NCI-H510A treated with DMSO at 0.1 percent for 48 hours (cell line): ENCODE measurements at places on chromosomes 2 and 18.

- DNase-seq, result no peak
Measured at GRCh38 chr2:103401621-103402020, 639.8 kb downstream of the TMEM182 start.

DNA sequence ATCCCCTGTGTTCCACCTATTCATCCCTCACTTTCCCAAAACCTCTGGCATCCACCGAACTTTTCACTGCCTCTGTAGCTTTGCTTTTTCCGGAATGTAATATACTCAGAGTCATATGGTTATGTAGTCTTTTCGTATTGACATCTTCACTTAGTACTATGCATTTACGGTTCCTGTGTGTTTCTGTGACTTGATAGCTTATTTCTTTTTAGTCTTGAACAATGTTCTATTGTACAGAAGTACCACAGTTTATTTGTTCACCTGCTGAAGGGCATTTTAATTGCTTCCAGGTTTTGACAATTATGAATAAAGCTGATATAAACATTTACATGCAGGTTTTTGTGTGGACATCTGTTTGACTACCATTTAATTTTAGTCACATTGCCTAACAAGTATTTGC, 154.7 kb upstream of the DOK6 start:
- peak; percentile 86 for DNase-seq

- DNase-seq, result peak; percentile 73
Measured at GRCh38 chr2:106961328-106961727, 75.4 kb upstream of the ST6GAL2 start.

DNA sequence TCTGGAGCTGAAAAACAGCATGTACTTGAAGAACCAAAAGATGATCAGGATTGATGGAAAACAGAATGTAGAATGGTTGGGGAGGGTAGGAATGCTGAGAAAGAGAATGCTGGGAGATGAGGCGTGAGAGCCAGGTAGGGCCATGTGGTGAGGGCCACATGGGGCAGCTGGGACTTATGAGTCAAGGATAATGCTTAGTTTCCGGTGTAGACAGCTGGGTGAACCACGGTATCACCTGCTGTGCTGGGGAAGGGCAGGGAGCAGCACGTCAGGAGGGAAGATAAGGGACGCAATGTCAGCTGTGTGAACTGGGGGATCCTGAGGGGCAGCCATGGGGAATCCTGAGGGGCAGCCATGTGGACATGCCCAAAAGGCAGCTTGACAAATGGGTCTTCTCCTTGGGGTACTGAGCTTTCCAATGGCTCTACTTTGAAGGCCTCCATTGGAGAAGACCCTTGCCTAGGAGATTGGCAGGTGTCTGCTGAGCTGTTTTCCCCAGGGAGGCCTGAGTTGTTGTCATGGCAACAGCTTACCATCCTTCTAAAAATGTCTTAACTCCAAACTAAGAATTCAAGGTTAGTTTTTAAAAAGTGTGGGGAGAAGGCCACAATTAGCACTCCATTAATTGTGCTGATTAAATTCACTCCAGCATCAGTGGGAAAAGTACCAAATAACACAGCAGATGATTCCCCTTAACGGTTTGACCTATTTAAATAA, 51.1 kb downstream of the MTHFD2 start:
- no peak for DNase-seq

DNA sequence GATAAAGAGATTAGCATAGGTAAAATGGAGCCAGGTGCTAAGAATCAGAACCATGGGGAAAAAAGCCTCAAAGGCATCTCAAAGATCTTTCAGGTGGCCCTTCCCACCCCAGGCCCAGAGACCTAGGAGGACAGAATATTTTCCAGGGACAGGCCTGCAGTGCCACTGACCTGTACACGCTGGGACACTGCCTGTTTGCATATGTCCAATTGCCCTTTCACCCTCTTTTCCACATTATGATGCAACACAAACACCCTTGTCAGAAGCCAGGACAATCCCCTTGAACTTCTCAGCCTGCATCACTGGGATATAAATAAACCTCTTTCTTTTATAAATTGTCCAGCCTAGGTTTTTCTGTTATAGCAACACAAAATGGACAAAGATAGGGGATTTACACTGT, 419.1 kb downstream of the TRIB2 start:
- DNase-seq, result no peak

GRCh38 chr2:28366496-28367282, 26.0 kb upstream of the FOSL2 start:
- no peak for DNase-seq

DNA sequence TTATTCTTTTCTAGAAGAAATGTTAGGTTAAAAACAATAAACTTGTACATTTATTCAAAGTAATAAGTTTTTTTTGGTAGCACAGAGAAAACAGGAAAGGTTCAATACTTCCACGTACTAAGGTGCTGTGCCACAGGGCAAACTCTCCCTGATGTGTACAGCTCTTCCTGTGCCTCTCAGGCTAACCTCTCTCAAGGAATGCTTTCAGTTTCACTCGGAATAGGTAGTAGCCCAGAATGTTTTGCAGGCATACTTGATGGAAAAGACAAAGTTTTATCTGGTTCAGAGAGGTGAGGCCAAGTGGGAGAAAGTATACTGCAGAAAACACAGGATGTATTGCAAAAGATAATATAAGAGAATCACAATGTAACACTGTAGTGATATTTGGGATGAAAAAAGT, 171.0 kb upstream of the ZFP36L2 start:
- no peak for DNase-seq

DNA sequence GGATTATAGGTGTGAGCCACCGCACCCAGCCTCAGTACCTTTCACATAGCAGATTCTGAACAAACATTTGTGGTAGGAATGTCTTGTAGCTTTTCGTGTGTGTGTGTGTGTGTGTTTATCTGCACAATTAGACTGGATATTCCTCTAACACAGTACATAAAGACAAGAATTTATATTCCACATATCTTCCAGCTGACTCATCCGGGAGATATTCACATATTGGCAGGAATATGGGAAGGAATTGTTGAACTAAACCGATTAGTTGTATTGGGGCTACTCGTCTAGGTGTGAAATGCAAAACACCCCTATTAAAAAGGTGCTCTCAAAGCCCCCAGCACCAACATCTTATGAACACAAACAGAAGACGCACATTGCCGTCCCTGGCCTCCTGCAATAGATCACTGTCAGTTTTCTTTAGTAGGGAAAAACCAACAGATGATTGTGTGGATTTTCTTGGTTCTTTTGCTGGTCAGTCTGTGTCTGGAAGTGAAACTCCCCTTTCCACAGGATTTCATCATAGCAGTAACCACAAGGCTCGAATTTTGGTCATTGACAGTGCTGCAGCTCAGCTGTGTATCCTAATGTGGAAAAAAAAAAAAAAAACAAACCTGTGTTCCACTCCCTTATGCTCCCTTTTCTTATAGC, 208.5 kb upstream of the ACVR2A start:
- DNase-seq, result no peak

DNA sequence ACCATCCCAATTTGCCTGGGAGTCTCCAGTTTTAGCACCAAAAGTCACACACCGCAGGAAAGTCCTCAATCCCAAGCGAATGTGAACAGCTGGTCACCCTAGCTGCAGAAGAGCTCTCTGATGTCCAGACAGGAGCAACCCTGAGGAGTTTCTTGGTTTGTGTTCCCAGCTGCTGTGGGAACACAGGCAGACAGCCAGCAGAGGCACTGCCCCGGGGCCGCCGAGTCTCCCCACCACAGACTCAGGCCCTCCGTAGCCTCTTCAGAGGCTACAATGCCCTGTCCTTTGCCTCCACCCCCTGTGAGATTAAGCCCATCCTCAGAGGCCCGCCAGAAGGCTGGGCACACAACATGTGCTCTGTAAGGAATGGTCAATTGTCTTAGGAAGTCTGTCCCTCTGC, 111.5 kb downstream of the TTC32 start:
- DNase-seq, result no peak

DNA sequence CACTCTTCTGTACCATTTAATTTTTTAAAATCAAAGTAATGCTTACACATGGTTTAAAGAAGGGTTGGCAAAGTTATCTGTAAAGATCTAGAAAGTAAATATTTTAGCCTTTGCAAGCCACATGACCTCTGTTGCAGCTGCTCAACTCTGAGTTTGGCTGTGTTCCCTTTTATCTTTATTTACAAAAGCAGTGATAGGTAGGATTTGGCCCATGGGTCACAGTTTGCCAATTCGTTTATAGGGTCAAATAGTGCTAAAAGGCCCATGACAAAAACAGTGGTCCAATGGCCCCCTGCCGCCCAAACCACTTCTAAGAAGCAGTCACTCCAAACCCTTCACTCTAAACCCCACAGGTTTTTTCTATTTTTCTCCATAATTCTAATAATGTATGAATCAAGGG, 124.8 kb downstream of the PARD3B start:
- no peak for DNase-seq

- no peak for DNase-seq
Measured at GRCh38 chr2:44778671-44779476, 162.6 kb upstream of the SIX3 start.

- DNase-seq, result no peak
Measured at GRCh38 chr18:50909261-50909660, 30.3 kb downstream of the ME2 start.

DNA sequence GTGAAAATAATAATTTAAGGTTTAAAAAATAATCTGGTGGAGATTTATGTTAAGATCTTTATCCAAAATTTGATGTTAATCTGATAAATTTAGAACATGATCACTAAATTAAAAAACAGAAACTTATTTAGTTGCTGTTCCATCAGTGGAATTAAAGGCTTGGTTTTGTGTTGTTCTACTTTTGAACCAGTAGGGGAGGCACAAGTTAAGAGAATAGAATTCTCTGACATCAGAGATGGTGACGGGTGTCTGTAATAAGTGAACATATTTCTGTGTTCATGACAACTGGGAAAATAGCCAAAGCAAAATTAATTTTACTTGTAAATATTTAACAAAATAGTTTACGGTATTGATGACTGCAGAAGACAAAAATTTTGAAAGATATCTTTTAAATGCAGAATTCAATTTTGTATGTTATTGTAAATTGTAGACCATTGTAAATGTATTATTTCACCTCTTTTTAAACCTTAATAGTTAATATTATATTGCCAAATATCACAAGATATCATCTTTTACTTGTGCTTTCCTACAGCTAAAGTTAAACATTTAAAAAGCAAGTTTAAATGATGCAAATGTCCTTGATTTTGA, 106.0 kb downstream of the UBR3 start:
- DNase-seq, result peak; percentile 85

DNA sequence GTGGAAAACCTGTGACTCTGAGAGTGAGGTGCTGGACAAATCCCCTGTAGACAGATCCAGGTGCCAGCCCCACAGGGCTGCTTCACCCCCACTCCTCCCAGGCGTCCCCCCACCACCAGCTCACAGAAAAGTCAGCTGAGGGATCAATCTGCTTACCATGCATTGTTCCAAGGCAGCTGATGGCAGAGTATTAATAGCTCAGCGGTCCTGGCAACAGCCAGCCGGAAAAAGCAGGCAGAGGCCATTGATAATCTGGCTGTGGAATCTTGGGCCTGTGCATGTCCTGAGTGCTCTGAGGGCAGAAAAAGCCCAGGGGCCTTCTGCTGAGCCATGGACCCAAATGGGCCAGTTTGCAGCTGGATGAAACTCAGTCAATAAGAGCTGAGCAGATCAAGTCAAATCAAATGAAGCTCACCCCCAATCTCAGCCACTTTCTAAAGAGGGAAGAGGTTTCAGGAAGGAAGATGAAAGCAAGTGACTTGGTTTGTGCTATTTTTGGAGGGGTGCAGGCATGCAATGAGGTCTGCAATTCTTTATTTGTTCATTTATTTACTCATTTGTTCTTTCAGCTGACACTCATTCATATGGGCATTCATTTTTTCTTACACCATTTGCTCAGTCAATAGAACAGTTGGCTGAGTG, 63.4 kb downstream of the GYPC start:
- no peak for DNase-seq

- peak; percentile 24 for DNase-seq
Measured at GRCh38 chr2:96259497-96259921, 6.3 kb downstream of the TMEM127 start.

GRCh38 chr2:64612575-64613195, 41.0 kb downstream of the SERTAD2 start:
- no peak for DNase-seq

- no peak for DNase-seq
Measured at GRCh38 chr2:6325616-6326015, 540.1 kb downstream of the CMPK2 start.

GRCh38 chr18:22946217-22946616, 13.1 kb downstream of the RBBP8 start:
- no peak for DNase-seq

DNA sequence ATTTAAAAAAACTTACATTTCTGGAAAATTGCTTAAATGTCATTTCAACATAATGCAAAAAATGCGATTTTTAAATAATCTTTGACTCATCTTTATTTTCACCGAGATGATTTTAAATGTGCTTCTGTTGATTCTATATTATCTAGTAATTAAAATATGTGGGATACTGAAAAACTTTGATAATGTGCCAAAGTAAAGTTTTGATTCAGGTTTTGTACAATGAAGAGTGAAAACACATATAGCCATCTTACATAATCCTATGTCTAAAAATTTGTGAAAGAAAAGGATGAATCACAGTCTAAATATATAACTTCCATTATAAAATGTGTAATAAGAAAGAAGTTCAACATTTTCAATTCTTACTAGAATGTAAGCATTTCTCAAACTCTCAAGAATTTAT, 204.3 kb upstream of the ZC3H15 start:
- DNase-seq, result no peak

DNA sequence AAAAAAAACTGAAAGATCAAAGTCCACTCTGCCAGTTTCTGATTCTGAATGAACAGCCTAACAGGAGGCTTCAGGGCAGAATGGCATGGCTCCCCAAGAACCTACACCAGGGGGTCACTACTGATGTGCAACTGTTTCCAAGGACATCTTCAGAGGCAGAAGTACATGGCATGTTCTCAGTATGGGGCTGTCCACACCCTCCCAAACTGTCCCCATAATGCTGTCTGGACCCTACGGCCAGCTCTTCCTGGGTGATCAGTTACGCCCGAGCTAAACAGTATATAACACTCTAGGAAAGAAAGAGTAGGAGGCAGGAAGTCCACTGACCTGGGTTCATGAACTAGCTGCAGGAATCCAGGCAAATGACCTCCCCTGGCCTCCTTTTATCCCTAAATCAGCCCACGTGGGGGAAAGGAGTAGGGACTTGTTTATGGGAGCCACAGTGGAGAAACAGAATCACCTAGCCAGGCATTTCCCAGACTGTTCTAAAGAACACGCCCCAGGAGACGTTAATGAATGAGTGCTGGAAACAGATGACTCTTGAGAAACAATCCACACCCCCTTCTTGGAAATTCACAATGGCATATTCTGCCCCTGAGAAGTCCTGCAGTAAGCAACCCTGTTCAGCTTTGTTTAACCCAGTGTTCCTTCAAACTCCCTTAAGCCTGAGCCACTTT, 2.5 kb downstream of the TMBIM1 start:
- no peak for DNase-seq

GRCh38 chr2:96608469-96609455, 29.4 kb downstream of the KANSL3 start:
- DNase-seq, result no peak
